ENCODE measurements at places on chromosomes 16 and 17.

- DNase-seq: no peak
Measured at GRCh38 chr17:65900216-65900615, 291.7 kb downstream of the CEP112 start.

- peak; percentile 92 for DNase-seq
Measured at GRCh38 chr17:42325026-42325425, 36.7 kb downstream of the STAT5A start.

DNA sequence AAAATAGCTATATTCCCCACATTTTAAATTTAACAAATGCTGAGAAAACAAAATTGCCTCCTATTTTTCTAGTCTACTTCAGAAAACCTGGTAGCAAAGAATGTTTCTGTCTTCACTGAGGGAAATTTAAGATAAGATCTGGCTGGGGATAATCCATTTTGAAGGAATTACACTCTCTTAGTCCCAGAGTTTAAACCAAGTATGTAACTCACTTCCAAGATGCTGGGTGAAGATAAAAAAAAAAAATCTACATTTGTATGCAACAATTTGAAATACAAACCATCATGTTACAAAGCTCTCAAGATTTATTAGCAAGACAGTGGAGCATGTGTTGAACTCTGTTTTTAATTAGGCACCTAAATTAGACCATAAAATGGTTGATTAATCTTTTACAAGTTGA is 5.7 kb downstream of the HS3ST3B1 start:
- DNase-seq: no peak

DNA sequence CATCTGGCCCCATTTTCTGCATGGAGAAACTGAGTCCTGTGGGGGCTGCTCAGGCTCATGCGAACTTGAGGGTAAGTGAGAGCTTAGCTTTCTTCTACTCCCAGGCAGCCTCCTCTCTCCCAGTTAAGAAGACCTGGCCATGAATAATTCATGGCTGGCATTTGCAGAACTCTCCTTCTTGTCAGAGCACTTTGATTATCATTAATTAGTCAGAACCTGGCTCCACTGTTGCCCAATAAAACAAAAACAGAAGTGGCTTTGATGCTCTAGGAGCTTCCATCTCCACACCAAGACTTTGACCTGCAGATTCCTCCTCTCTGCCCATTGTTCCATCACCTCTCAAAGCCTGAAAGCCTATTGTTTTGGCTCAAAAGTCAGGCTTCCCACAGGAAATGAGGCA is 45.5 kb upstream of the CDH3 start:
- no peak for DNase-seq

DNA sequence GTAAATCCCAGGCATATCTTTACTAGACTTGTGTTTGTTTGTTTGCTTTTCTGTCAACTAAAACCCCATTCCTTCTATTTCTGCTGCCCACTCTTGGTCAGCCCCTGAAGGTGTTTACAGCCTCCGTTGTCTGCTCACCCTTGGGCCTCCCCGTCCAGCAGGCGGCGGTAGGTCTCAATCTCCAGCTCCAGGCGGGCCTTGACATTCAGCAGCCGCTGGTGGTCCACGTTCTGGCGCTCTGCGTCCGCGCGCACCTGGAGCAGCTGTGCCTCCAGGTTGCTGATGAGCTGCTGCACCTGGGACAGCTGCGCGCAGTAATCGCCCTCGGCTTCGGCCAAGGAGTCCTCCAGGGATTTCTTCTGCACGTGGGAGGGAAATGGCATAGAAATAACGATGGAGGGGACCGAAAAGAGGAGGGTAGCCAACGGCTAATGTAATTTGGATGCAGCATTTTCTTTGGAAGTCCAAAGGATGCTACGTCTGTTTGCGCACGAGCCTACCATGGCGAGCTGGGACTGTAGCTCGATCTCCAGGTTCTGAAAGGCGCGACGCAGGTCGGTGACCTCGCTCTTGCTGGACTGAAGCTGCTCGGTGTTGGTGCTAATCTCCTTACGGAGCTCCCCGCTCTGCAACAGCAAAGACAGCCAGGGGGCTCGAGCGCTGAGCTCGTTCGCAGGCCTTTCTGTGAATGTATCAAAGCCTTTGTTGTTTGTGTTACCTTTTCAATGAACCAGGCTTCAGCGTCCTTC is 3.9 kb downstream of the KRT12 start:
- no peak for DNase-seq

DNA sequence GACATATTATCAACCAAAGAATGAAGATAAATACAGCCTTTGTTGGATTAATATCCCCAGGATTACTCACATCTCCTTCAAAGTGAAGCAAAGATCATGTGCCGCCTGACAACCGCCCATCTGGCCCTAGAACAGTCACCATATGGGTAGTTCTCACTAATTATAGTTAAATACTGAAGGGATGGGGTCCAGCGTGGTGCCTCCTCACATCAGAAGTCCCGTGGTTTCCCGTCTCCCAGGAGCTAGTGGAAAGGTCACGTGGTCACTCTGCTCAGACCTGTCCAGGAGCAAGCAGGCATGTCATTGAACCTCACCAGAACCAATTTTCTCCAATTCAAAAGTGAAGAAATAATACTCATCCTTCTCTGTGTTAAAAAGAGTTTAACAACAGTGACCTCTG is 434.5 kb downstream of the SHISA9 start:
- DNase-seq: no peak

DNA sequence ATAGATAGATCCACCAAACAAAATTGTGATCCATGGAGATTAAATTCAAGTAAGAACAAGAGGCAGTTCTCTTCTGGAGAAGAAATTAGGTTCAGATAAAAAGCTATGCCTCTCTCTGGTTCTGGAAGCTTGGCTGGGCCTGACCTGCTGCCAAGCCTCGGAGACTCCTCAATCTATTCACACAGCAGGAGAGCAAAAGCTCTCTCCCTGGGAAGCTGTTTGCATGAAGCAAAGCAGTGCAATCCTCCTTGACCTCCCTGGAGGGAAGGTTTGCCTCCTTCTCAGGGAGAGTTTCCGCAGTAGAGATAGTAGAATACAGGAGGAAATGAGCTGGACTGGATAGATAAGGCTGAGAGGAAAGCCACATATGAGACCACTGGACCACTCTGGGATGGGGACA is 78.1 kb upstream of the GNAO1 start:
- no peak for DNase-seq

- DNase-seq: peak; percentile 45
Measured at GRCh38 chr17:21283482-21284318, 811 bp upstream of the MAP2K3 start.

DNA sequence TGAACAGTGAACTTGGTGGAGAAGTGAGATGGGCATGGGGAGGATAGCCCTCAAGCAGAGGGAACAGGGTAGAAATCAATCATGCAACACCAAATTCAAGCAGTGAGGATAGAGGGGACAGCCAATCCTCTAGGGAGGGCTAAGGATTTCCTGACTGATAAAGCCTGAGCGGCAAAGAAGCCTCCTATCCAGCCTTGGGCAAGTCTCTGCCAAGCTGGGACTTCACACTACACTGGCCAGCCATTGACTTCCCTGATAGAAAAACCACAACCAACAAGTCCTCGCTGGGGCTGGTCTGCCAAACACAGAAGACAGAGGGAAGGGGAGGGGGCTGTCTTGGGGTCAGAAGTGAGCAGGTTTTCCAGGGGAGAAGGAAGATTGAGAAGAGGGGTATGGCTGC is 2.5 kb upstream of the FBXL19 start:
- DNase-seq: no peak

DNA sequence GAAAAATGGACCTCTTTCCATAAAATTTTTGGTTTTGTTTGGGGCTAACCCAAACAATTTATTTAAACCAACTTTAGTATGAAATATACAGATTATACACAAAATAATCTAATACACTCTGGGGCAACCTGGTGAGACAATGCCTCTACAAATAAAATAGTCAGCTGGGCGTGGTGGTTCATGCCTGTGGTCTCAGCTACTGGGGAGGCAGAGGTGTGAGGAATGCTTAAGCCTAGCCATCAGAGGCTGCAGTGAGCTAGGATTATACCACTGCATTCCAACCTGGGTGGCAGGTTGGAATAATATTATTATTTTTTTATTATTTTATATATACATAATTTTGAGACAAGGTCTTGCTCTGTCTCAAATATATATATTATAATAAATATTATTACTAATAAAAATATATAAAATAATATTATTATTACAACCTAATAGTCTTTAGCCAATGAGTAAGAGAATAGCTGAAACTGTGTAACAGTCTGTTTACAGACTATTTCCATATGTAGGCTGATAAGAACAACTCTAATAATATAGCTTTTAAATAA is 50.5 kb downstream of the GLG1 start:
- peak; percentile 60 for DNase-seq

GRCh38 chr16:58128181-58128631 is 975 bp downstream of the CFAP20 start:
- no peak for DNase-seq

DNA sequence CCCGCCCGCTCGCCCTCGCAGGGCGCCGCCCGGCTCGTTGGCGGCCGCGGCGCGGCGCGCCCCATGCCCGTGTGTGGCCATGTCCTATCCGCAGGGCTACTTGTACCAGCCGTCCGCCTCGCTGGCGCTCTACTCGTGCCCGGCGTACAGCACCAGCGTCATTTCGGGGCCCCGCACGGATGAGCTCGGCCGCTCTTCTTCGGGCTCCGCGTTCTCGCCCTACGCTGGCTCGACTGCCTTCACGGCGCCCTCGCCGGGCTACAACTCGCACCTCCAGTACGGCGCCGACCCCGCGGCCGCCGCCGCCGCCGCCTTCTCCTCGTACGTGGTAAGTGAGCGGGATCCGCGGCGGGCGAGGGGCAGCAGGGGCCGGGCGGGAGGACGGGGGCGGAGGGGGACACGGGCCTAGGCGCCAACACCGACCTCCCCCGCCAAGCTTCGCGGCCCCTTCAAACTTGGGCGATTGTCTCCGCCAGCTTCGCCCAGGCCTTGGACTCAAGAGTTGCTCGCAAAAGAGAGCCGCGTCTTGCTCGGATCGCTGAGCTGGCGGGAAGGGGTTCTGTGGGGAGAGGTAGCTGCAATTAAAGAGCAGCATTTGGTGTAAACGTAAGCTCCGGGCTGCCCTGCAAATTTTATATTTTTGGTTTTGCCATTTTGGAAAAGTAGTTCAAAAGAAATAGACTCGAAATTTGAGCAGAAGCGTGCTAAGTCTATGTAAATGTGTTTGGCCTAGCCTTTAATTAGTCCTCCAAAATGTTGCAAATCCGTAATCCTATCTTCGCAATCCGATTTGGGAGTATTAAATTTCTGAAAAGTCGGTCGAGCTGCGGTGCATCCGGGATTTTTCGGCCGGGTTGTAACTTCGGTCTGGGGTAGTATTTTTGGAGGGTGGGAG is 702 bp downstream of the IRX5 start:
- DNase-seq: peak; percentile 27

- DNase-seq: no peak
Measured at GRCh38 chr17:42563143-42563509, 1.2 kb downstream of the COASY start.

DNA sequence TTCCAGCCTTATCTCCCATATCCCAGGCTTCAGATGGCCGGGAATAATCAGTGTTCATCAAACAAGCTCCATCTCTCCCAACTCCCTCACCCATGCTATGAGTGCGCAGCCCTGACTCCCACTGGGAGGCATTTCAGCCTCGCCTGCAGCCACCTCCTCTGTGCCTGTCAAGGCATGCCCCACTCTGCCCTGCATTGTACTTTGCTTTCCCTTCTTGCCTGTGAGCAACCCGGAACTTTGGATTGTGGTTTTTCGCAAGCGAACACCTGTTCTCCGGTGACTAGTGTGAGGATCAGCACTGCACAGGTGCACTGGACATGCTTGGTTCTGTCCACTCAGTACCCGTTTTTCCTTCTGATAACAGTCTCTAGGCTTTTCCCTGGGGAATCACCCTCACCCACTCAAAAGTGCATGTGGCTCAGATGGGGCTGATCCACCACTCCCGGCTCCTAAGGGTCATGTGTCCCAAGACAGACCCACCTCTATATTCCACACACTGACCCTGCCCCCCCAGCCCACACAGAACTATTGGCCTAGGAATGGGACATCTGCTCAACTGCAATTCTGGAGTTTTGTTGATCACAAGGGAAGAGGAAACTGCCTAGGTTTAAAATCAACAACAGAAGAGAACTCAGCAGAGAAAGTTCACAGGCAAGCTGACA is 9.1 kb downstream of the CHST6 start:
- DNase-seq: no peak

- DNase-seq: peak; percentile 73
Measured at GRCh38 chr16:86681031-86681756, 102.8 kb downstream of the FOXL1 start.

GRCh38 chr16:85055493-85056210 is 28.1 kb downstream of the KIAA0513 start:
- DNase-seq: peak; percentile 76

DNA sequence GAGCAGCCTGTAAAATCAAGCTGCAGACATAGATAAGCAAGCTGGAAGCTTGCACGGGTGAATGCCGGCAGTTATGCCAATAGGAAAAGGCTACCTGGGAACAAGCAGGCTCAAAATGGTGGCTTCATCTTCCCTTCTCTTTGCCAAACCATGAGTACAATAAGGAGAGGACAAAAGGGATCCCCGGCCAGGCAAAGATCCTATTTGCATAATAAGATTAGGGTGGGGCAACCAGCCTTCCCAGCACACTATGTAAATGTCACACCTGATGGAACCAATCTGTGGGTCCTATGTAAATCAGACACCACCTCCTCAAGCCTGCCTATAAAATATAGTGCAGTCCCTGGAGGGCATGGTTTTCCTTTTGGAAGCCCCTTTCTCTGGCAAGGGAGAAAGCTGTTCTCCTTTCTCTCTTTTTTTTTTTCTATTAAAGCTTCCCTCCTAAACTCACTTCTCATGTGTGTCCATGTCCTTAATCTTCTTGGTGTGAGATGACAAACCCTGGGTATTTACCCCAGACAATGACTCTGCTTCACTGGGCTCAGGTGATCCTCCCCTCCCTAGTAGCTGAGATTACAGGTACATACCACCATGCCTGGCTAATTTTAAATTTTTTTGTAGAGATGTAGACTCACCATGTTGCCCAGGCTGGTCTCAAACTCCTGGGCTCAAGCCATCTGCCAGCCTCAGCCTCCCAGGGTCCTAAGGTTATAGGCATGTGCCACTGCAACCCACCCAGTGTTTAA is 44.2 kb downstream of the PSMD12 start:
- DNase-seq: no peak

DNA sequence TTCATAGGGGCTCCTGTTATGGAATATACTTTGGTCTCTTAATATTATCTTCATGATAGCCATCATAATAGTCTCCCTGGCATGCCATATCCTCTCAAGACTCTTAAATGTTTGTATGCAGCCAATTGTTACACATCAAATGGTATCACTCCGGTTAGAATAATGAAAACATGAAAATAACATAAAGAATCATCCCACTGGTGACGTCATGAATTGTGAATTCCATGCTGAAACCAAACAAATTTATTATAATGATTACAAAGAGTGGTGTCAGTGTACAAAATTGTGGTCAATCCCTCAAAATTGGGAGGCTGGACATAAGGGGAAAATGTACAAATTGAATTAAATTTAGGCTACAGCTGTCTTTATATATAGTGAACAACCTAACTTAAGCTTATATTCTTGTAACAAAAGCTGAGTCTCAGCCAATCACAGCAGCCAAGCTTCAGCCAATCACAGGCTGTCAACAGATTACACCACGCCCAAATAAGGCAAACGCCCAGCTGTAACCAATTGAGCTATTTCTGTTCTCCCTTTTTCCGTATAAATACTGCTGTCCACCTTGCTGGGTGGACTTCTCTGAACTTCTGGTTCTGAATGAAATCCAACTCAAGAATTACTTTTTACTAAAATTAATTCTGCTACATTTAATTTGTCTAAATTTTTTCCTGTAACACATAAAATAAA is 156.1 kb downstream of the CHD9NB start:
- no peak for DNase-seq
